ENCODE measurements at places on chromosomes 13 and 19.

GRCh38 chr13:112641456-112642089 lies 48.3 kb upstream of the ATP11A start:
- no peak for DNase-seq

DNA sequence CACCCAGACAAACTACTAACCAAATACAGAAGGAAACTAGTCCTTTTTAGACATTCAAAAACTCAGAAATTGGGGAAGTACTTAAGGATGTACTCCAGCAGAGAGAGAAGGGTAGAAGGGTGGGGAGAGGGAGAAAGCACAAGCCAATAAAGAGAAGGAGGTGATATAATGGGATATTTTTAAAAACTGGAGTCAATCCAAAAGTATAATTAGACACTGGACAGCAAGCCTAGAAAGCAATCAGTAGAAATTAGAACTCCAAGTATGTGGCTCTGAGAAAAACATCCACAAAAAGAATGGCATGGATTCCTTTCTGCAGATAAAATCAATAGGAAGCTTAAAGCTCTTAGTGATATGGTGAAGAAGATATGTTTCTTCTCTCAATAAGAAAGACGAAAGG lies 55.8 kb downstream of the PEPD start:
- peak; percentile 14 for DNase-seq

GRCh38 chr19:13003081-13003480 lies 7.8 kb downstream of the NFIX start:
- DNase-seq, result no peak

- no peak for DNase-seq
Observed at GRCh38 chr13:84446972-84447639, 564.8 kb upstream of the SLITRK1 start.

DNA sequence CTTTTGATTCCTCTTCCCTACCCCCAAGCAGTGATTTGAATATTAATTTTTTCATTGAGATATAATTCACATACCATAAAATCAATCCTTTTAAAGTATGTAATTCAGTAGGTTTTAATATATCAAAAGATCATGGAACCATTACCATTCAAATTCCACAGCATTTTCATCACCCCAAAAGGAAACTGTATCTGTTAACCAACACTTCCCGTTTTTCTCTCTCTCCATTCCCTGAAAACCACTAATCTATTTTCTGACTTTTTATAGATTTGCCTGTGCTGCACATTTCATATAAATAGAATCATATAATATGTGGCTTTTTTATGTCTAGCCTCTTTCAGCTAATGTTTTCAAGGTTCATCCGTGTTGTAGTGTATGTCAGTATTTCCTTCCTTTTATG lies 107.1 kb downstream of the PAN3 start:
- no peak for DNase-seq

GRCh38 chr19:22622020-22622419 lies 12.1 kb upstream of the ZNF492 start:
- no peak for DNase-seq

- DNase-seq, result peak; percentile 70
Observed at GRCh38 chr19:54390942-54391577, 24.2 kb upstream of the TTYH1 start.

DNA sequence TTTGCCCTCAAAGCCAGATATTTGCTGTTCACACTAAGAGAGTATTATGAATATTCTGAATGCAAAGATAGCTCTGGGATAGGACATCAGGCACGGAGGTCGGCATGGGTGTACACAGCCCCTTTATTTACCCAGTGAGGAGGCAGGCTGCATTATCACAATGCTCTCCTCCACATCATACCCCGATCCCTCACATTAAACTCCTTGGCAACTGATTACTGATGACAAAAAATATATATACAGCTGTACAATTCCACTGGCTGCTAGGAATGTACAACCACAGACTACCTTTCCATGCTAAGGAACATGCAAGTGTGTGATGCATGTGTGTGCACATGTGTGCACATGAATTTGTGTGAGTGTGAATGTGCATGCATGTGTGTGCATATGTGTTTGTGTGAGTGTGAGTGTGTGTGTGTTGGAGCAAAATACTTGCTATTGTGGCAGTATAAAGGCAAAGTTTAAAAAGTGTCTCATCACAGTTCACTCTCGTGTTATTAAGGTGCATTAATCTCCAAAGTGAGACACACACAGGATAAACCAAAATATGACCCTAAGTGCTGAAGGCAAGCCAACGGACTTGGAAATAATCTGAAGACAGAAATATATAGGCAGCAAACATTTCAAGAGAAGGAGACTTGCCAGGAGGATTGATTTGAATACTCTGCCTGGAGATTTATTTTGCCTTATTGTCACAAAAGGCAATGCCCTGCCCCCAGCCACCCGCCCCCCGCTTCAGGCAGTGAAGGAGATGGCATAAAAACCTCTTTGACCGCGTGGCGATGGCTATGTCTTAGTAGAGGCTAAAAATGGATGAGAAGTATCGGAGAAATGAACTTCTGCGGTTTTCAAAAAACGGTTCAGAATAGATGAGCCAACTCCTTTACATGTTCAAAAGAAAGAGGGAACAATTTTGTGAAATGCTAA lies 274.8 kb downstream of the TSHZ3 start:
- no peak for DNase-seq

DNA sequence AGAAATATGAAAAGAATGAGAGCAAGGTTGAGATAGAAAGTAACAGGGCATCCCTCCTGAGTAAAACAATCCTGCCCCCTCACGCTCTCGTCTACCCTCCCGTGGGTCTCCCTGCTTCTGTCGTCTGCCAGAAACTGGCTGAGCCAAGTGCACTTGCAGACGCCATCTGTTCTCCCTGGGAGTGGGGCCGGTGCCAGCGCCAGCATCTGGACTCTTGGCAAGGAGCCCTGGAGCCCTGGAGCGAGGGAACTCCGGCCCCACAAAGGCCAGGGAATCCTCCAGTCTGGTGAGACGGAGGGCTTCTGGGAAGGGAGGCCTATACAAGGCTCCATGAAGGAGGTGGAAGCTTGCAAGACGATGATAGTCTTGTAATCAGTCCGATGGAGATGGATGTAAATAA lies 2.3 kb upstream of the TMEM91 start:
- DNase-seq, result peak; percentile 95

DNA sequence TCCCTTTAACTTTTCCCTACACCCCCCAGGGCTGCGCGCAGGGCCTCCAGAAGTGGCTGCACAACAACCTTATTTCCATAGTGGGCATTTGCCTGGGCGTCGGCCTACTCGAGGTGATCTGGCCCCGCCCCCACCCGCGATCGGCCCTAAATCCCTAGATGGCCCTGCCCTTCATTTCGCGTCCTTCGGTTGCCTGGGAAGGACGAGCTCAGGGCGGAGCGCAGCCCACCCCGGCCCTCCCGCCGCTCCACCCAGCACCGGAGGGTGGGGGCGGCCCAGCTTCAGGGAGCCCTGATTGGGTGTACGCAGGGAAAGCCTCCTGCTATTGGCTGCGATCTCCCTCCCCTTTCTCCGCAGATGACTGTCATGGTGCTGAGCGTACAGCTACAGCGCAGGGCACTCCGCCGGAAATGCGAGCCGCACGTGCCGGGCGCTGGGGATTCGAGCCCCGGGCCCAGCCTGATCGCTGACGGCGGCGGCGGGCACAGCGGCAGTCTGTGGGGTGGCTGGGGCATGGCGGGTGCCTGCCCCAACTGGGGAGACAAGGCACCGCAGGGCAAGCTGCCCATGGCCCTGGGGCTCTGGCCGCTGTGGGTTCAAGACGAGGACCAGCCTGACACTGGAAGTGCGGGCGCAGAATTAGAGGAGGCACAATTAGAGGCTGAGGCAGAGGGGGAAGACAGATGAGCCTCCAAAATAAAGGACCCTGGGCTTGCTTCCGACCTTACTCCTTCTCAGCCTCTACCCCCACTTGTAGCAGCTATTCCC lies 4.3 kb downstream of the CD37 start:
- DNase-seq, result no peak

GRCh38 chr13:89846926-89847585 lies 1500.4 kb upstream of the MIR17HG start:
- no peak for DNase-seq

DNA sequence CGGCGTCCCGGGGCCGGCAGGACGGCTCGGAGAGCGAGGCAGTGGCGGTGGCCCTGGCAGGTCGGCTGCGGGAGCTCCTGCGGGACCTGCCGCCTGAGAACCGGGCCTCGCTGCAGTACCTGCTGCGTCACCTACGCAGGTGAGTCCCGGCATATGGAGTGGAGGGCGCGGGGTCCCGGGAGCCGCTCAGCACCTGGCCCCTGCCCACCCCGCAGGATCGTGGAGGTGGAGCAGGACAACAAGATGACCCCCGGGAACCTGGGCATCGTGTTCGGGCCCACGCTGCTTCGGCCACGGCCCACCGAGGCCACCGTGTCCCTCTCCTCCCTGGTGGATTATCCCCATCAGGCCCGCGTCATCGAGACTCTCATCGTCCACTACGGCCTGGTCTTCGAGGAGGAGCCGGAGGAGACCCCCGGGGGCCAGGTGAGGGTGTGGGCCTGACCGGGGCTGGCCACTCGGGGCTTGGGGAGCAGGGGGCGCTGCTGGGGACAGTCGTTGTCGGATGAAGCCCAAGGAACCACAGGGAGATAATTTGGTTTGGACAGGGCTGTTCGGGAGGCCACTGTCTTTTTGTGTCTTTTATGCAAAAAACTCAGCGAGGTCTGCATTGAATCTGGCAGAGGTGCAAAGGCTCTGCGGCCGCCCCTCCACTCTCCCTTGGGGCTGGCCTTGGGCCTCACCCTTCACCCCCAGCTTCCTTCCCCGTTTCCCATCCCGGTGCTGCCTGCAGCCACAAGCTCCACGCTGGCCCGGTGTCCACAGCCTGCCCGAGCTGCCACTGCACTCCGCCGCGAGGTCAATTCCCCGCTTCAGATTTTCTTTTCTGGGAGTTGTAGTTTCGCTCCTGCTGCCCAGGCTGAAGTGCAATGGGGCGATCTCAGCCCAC lies 12.0 kb downstream of the POLR2E start:
- DNase-seq, result no peak
